ENCODE measurements at places on chromosomes 4 and X. TPM values are rescaled to one million over a fixed set of nuclear protein-coding genes. Genes with fewer than 3 reads are reported as not detected.
A peak's percentile ranks its signal among the peaks of the same experiment; 100 is the strongest.

Gene OSTC
- total RNA-seq, result 100 TPM

Gene ITGB1BP2
- 0.31 TPM for total RNA-seq

Gene MSX1
- 210 TPM for total RNA-seq

DNA sequence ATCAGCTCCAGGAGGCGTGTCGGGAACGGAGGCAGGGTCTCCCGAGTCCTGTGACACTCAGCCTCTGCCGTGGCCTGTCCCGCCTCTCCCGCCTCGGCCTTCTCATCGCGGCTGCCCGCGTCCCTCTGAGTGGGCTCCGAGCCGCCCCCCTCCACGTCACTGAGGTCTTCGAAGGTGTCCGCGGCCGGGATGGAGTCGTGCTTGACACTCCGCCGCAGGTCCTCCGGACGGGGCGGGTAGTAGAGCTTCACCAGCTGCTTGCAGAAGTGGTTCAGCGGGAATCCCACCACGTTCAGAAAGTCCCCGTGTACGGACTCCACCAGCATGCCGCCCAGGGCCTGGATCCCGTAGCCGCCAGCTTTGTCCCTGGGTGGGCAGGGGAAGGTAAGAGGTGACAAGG is 25.0 kb downstream of the ASMTL start:
- no peak for DNase-seq

GRCh38 chr4:152301381-152301780 is 234.5 kb downstream of the FBXW7 start:
- no peak for DNase-seq

DNA sequence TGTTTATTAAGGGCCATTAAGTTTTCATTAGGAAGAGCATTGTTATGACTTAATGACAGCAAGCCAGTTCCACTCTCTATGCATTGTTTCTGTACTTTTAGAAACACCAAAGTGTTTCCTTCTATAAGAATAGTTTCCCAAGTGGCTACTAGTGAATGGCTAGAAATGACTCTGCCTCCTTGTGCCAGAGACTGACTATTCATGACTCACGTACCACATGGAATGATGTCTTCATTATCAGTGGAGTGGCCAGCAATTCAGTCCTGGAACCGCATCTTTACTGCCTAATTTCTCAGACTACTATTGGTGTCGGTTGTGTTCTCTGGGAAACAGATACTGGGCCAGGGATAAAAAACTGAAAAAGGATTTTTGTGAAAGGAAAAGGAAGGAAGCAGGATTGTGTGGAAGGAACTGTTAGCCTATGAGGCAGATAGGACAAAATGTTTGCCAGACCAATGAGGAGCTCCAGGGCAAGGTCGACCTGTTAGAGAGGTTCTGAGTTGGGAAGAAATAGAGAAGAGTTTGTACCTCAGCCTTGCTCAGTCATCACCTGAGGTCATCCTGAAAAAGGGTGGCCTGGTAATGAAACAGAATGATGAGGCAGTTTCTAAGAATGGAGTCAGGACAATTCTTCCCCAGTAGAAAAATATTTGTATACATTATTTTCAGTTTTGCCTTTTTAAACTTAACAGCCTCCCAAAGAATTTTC is 218.6 kb downstream of the SPCS3 start:
- no peak for DNase-seq

DNA sequence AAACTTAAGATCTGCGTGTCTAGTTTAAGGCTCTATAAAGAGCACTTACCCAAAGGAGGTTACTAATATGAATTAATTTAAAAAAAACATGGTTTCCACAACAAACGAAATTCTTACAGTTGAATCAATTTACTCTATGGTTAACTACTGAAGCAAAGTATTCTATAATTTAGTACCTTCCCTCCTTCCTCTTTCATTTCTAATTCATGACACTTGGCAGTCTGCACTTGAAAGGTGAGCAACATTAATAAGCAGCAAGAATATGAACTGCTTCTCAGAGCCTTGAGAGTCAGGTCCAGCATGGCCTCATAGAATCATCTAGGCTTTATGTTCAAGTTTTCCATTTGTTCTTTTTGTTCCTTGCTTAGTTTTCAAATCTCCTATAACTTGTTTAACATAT is 42.7 kb downstream of the TAPT1 start:
- DNase-seq, result no peak

DNA sequence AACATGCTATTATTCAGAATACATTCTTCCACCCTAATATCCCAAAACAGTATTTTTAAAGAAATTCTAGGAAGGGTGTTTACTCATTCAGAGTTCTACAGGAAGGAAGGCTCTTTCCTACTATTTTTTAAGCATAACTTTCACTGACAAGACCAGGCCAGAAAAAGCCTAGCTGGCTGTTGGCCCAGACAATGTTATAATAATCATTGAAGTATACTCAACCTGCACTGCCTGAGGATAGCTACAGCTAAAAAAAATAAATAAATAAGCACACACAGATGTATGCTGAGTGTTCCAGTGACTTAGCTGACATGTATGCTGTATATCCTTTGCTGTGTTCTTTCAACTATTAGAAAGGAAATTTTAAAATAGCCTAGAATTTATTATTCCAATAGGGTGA is 145.8 kb upstream of the SPRY1 start:
- DNase-seq, result no peak

- peak; percentile 63 for DNase-seq
These were observed 1.3 kb downstream of the HS3ST1 start for GRCh38 chr4:11427121-11427996.

Gene CT83
- total RNA-seq, result not detected

DNA sequence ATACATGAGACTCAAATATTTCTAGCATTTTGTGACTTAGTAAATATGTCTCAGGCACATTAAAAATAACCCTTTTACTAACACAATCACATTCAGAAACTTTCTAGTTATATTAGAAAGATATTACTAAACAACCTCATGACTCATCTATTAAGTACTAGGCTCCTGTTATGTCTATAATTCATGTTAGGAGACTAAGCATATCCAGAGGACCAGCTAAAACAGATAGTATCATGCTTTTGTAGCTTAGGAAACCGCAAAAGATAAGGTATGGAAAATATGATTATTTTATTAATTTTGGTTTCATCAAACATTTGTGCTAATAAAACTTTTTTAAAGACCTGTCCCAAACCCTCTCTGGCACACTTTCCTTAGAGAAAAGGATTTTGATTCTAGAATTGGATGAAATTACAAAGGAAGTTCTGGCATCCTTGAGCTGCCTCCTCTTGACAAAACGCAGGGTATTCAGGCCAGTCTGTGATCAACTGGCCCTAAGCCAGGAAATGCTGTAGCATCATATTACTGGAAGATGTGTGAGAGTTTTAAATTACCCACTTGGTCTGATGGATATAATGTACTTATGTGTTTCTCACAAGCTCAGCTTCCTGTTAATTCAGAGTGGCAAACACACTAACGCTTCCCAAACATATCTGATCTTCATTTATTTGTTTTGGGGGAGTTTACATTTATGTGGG is 60.4 kb downstream of the NRK start:
- no peak for DNase-seq

DNA sequence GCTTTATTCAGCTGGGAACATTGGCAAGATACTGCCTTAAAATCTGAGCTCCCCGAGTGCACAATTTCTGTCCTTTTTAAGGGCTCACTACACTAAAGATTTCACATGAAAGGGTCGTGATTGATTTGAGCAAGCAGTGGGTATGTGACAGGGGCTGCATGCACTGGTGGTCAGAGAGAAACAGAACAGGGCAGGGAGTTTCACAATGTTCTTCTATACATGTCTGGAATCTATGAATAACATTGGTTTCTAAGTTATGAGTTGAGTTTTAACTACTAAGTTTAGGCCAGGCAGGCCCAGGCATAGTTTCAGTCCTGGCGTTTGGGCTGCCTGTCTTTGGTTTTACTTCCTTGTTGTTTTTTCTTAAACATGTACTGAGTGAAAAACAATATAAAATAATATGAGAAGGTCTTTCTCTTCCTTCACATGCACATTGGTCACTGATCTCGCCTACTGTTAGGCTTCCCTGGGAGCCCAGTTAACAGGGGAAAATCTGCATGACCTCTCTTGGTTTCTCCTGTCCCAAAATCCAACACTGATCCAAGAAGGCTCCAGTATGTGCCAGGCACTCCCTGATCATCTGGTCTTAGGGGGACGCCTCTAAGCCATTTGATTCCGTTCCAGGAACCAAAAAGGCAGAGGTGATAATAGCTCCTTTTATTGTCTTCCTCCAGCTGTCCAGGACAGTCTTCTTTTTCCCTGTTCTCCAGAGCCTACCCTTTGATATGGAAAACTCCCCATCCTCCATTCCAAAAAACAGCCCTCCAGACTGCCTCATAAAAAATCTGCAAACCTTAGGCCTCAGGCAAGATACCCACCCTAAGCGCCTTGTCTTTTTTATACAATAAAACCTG is at the start of gene UGT2B17:
Gene UGT2B17, minus strand, starts transcription at position 51 of the 854 bp plus-strand sequence. CDS start 7,838 bp downstream, outside the sequence.
- no peak for DNase-seq

Gene SPIN4
- 6.7 TPM for total RNA-seq

Gene GAB1
- 26.7 TPM for total RNA-seq

GRCh38 chrX:88425739-88426138 is 321.3 kb upstream of the CPXCR1 start:
- no peak for DNase-seq

- DNase-seq, result peak; percentile 98
These were observed 1303.5 kb downstream of the RAPGEF2 start for GRCh38 chr4:160406263-160406825.

DNA sequence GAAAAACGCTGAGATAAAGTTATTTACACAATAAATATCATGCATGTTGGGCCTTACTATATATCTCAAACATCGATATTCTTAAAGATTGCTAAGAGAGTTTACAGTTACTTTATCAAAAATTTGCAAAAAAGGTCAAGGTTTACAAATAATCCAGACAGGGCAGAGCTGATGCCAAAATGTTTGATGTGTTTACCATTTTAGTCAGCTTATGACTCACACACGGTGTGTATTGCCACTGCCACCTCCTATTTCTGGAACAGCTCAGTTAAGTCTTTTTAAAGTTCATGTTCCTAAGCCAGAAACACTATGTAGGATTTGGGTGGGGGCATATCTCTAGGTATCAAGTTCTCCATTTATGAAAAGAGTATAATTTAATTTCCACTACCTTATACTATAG is 580.6 kb downstream of the INPP4B start:
- no peak for DNase-seq

GRCh38 chr4:168972596-168972995 is 37.5 kb downstream of the CBR4 start:
- no peak for DNase-seq

Gene FDCSP
- not detected for total RNA-seq

Gene RBMXL3
- total RNA-seq, result not detected

Gene CXorf65
- total RNA-seq, result not detected

DNA sequence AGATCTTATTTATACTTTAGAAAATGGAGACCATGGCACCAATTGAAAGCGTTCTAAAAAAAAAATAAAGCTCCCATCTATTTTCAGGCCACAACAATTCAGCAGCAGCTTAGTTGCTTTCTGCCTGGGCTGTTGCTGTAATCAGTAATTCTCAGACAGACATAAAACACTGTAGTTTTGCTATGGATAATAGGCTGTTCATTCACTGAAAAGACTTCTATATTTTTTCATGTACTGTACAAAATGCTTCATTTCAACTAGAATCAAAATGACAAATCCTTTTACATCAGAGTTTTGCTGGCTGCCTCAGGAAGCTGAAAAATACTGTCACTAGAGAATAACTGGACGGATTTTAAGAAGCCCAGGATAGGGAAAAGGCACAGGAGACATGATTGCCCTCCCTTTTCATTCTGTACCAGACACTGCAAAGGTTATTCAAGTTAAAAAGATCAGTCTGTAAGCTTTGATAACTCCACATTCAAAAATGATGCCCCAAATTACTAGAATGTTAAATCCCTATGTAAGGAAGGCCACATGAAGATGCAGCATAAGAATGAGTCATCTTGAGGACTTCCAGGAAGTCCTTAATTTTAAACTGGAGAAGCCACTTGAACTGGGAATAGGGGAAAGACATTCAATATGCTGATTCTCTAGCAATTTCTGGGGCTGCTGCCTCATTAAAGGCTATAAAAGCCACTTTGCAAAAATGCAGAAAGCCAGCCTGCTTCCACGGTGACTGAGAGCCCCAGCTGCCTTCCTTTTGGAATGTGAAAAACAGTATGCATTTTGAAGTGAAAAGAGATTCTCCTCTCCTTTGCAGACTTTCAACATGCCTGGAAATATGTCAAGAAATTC is 403.2 kb upstream of the RASGEF1B start:
- no peak for DNase-seq

DNA sequence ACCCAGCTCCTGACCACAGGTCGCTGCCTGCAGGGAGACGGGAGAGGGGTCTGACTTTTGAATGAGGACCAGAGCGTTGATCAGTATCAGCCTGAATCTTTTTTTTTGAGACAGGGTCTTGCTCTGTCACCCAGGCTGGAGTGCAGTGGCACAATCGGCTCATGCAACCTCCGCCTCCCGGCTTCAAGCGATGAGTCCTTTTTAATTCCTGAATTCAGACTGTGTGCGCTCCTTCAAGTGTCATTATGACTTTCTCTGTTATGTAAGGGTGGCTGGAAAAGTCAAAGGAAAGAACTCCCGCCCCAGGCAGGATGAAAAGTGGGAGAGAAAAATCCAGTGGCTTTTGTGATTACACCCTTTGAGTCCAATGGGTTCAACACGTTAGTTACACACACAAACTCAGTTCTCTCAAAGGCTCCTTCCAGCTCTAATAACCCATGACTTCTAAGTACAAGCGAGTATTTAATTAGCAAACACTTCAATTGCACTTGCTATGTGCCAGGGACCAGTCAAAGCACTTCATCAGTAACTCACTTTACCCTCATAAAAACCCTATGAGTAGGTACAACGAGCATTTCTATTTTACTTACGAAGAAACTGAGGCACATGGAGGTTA is 44.4 kb downstream of the PDHA1 start:
- no peak for DNase-seq

Gene CLTRN
- not detected for total RNA-seq

DNA sequence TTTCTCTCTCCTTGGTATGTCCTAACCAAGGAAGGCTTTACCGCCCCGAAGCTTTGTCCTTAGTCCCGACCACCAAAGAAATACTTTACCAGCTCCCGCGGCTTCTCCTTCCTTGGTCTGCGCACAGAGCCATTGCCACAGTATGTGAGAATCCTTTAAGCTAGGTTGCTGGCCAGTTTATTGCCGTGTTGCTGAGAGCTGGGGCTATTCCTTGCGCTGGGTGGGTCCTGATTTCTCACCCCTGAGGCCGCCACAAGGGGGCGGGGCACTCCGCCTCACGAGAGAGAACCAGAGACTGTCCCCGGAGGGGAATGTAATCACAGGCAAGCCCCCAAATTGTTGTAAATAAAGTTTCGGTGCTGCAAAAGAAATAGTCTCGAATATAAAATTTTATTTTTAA is 331.0 kb upstream of the PCDH10 start:
- no peak for DNase-seq

DNA sequence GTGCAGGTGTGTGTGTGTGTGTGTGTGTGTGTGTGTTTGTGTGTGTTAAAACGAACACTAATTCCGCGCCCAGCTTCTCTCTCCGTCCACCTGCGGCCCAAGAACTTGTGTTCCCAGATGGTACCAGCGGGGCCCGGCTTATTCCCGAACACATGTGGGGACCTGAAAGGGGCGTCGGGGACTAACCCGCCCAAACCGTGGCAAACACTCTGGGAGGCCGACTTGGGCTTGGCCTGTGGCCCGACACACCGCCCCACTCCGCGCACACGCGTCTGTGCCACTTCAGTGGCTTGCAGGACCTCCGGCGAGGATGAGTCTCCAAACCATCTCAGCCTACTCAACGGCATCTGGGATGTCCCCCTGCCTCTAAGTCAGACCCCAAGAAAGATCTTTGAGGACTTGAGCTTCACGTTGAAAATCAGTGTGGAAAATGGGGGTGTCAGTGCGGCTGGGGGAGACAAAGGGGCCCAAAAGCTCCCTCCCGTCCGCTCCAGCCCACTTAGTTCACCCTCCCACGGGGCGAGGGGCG is 790 bp upstream of the HHIP start:
- DNase-seq, result no peak

Data from G401 (cell line).